ENCODE measurements at places on chromosomes 16 and 17.

- DNase-seq = no peak
These were observed 18.8 kb downstream of the CLUH start for GRCh38 chr17:2692781-2693135.

DNA sequence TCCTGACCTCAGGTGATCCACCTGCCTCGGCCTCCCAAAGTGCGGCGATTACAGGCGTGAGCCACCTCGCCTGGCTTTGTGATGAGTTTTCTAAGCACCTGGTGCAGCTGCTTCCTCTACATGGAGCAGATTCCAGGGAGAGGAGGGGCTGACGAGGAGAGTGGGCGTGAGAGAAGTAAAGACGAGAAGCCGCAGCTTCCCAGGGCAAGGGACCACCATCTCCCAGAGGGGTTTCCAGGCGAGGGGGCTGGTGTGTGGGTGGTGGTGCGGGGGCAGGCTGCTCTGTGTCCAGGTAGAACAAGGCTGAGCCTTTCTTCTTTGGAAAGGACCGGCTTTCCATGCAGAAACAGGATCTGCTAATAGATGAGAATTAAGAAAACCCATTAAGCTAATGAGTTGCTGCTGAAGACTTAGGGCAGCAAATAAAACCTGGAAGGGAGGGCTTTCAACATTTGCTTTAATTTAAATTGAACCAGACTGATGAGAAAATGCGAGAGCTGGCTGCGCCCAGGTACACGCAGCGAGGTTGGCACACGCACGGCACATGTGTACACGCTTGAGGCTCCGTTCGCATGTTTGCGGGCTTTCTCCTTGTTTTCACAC is 236.7 kb downstream of the RBFOX3 start:
- DNase-seq = no peak

- DNase-seq = peak; percentile 8
These were observed 27.1 kb downstream of the SLC13A5 start for GRCh38 chr17:6686026-6686425.

- DNase-seq = no peak
These were observed 213.1 kb downstream of the FOXL1 start for GRCh38 chr16:86791287-86792035.

DNA sequence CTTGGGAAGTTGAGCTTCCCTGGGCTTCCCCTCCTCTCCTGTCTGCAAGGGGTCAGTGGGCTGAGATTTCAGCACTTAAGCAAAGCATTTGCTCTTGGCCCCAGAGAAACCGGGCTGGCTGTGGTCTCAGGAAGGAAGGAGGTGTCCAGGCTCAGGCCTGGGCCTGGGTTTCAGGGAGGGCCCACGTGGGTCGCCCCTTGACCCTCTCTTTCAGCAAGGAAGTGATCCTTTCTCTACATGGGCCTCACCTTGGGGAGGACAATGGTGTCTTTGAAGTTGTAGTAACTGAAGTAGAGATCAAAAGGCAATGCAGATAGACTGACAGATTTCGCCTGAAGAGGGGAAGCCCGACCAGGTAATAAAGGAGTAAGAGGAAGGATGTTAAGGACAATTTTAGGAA is 2.7 kb downstream of the NOD2 start:
- no peak for DNase-seq

GRCh38 chr16:77553130-77553529 is 118.3 kb upstream of the ADAMTS18 start:
- no peak for DNase-seq

DNA sequence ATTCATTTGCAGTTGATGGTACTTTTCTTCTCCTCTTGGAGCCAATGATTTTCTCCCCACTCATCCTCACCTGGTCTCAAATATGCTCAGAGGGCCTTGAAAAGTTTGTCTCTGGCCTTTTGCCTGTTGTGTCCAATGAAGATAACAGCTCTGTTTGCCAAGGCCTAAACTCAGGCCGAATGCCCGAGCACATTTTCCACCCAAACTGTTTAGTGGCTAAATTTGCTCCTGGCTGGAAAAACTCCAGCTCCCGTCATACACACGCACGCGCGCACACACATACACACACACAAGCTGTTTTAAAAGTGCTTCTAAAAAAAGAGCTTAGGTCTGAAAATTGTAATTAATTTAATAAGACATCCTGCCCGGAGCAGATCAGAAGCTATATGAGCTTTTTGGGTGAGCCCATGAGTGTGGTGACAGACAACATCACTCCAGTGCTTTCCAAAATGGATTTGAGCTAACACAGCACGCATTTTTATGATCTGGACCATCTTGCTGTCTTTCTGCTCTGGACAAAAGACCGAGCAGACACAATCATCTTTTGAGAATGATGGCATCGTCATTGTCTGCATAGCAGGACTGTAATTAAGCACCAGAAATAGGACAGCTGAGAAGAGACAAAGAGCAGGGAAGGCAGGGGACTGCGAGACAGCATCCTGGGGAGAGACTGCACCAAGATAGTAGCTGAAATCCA is 48.9 kb downstream of the IRX6 start:
- DNase-seq = no peak

GRCh38 chr16:9381905-9382304 is 290.5 kb downstream of the HAPSTR1 start:
- DNase-seq = no peak

GRCh38 chr16:86513471-86514277 is 3.3 kb downstream of the FOXF1 start:
- DNase-seq = no peak

GRCh38 chr17:5485270-5486205 is at the start of gene DERL2:
Gene DERL2, minus strand, starts transcription at chr17:5486178. Its CDS starts 17 bp downstream, at chr17:5486161.
- DNase-seq = peak; percentile 69

Measured in NCI-H146 (cell line).